ENCODE measurements at places on chromosomes 3 and 15.

DNA sequence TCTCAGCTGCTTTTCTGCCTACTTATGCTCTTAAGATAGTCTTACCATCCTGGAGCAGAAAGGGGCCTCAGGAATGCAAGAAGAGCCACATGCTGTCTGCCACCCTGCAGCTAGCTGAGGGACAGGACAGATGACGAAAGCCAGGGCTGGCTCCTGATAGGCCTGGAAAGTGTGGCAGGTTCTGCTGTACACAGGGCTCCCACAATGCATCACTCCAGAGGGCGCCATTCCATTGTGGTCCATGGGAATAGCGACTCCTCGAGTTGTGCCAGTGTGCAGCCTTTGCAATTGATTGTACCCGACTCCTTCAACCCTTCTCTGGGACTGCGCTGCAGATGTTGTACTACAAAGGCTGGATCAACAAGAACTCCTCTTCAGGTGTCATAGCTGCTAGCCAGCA is 11.2 kb downstream of the ACAN start:
- no peak for DNase-seq

- DNase-seq, result peak; percentile 62
Measured at GRCh38 chr15:51879555-51879954, 50.1 kb downstream of the TMOD3 start.

GRCh38 chr15:33801954-33802353 is 166.3 kb upstream of the CHRM5 start:
- DNase-seq, result no peak

GRCh38 chr3:83218383-83219200 is 1457.1 kb upstream of the GBE1 start:
- no peak for DNase-seq

DNA sequence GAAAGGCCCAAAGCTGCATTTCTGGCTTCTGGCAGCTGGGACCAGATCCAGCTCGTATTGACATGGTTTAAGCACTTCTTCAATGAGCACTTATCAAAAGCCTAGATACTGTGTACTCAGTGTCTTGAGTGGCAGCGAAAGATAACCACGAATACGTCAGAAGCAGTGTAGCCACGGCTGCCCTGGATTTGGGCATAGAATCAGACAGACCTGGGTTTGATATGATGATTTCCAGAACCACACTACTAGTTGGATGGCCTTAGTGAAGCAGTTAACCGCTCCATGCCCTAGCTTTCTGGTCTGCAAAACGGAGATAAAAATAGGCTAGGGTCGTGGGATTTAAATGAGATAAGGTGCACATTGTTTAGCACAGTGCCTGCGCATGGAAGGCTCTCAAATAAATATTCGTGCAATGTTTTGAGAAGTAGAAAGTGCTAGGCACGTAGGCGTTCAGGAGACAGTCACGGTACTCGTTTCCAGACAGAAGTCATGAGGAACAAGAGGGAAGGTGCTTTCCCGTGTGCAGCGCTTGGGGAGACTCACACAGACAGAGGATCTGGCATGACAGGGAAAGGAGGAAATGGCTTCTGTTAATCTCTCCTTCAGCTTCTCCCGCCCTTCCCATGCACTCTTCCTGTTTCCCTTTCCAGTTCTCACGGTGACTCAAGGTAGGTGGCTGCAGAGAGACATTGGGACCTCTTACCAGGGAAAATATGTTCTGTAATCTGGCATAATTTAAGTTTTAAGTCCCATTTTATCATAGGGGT is 70.3 kb downstream of the CCNL1 start:
- DNase-seq, result peak; percentile 64

DNA sequence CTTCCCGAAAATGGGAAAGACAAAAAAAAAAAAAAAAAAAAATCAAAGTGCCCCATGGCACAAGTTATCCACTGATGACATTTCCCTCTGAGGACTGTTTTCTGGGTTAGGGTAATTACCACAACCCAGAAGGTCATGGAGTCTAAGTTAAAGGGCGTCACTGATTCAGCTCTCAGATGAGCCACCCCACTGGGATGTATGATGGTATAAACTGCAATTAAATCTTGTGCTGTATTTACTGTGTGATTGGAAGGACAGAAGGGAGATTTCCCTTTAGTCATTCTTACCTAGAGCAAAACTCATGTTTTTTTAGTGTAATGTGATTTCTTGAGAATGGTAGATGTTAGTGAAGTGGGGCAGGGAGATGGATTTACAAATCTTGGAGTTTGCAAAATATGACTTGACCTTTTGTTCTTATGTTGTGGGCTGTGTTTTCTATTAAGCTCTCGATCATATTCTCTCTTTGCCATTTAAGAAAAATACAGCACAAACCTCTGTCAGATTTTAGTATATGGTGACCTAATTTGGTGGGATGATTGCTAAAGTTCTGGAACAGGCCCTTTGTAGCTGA is 244.2 kb downstream of the PTPRG start:
- DNase-seq, result no peak

DNA sequence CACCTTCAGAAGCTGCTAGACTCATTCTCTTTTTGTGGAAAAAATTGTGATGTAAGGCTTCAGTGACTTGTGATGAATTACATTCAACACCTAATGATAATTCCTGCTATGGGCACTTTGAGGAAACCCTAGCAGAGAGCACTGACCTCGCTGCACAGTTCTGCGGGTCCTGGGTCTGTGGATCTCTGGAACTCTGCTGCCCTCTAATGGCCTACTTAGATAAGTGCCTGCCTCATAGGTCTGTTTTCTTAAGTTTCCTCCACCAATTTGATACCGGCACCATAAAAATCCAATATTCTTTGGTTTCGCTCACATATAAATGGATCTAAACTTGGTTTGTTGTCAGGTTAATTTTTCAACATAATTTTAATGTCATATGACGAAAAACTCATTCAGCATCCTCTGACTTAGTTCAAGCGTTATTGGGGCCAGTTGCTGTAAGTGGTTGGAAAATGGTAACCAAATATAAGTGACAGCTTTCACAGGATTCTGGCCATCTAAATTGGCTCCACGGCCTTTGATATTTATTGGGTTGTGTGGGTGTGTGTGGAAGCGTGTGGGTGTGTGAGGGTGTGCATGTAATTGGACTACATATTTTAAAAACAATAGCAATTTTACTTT is 10.4 kb downstream of the SLITRK3 start:
- DNase-seq, result peak; percentile 78

GRCh38 chr3:148360051-148360450 is 337.7 kb upstream of the AGTR1 start:
- peak; percentile 15 for DNase-seq

Data from ELR (cell line).